ENCODE measurements at places on chromosomes 11 and 22.

DNA sequence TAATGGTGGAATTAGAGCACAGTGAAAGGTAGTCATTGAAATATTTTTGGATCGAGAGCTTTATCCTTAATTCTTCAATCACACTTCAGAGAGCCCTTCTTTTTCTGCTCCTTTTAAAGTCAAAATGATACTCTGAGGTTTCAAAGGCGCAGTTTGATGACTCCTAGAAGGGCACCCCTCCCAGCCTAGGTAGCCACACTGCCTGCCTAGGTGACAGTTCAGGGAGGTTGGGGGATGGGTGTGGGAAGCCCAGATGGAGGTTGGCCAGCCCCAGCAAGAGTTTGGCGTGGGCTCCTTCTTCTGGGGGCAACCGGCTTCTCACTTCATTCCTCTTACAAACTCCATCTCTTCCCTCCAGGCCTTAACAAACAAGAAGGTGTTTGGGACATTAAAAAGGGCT, 28.6 kb upstream of the PHF21A start:
- no peak for DNase-seq

DNA sequence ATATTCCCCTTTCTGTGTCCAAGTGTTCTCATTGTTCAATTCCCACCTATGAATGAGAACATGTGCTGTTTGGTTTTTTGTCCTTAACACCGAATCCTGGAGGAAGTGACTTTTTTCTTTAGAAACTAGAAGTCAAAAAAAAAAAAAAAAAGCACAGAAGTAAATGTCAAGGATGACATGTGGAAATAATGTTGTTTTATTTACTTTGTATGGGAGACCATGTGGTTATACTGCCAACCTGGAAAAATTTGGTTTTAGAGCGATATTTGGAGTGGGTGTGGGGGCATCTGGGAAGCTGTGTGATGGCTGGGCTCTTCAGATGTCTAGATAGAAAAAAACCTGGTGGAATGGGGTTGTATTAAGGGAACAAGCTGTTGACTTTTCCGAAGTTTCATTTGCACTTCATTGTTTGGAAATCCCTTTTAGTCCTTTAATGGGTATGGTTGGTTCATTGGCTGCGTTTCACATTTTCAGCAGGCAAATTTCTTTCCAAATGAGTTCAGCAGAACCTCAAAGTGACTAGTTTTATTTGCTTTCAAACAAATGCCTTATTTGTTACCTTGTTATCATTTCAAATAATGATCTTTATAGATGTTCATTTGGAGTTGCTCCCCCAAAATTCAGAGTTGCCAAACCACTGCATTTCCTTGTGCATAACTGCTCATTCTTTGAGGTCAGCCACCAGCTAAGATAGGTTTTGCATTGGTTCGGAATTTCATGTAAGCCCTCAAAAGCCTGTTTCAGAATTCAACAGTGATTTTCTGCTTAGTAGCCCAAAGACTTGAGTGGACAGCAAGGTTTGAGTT, 508.2 kb downstream of the METTL15 start:
- DNase-seq, result no peak

DNA sequence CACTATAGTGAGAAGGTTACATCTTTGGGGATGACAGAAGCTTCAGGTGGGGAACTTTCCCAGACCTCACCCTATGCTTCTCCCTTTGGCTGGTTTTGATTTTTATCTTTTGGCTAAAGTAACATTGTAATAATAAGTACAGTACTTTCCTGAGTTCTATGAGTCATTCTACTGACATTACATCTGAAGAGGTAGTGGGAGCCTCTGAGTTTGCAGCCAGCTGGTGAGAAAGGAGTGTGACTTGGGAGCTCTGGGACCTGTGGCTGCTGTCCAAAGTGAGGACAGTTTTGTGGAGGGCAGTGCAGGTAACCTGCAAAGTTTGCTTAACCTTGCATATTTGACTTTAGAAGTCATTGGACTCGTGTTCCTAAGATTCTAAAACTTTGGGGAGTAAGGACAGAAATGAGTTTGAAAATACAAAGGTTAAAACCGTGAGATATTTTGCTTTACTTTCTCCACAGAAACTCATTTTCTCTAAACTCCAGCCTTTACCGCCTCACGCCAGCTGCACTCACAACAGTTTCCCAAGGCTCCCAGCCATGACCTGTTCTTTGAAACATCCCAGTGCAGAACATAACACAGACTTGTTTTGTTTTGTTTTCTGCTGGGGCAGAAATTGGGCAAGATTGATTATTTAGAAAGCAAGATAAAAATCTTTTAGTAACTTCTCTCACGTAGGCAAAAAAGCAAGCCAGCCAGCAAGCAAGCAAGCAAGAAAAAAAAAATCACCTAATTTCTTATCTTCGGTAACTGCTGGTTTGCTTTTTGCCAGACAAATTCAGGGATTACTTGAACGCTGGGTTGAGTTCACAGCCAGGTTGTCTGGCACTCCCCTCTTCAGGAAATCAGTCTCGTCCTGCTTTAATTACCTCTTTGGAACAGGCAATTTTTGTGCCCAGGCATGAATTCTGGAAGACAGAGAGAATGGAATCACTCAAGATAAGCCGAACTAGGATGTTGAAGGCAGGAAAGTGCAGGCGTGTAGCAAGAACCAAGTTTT, 478.3 kb upstream of the ISX start:
- no peak for DNase-seq

- DNase-seq, result no peak
Observed at GRCh38 chr11:27013781-27014361, 20.0 kb downstream of the FIBIN start.

- no peak for DNase-seq
Observed at GRCh38 chr11:116689413-116690127, 83.2 kb downstream of the BUD13 start.

GRCh38 chr11:95999711-96000406, 76.0 kb upstream of the MTMR2 start:
- DNase-seq, result no peak

GRCh38 chr11:78187366-78188285, 800 bp downstream of the KCTD21 start:
- DNase-seq, result peak; percentile 55

GRCh38 chr11:118046964-118047700, 29.7 kb upstream of the TMPRSS4 start:
- DNase-seq, result no peak

- peak; percentile 90 for DNase-seq
Observed at GRCh38 chr11:64341851-64342791, 2.1 kb downstream of the CCDC88B start.

DNA sequence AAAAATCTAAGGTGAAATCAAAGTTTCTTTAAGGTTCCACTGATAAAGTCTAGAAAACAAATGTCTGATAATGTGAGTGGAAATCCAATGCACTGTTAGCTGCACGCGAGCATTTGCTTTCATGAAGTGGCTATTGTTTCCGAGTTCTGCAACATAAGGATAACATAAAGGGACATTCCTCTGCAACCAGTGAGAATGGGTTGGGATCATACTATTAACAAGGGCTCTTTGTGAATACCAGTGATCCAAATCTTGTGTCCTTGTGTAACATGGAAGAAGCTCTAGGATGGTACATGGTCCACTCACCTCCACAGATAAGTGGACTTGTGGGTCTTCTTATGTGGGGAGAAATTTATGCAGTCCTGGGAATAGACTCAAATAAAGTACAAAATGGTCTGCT, 24.6 kb downstream of the APIP start:
- no peak for DNase-seq

GRCh38 chr11:23564370-23564769, 704.1 kb upstream of the CCDC179 start:
- no peak for DNase-seq

DNA sequence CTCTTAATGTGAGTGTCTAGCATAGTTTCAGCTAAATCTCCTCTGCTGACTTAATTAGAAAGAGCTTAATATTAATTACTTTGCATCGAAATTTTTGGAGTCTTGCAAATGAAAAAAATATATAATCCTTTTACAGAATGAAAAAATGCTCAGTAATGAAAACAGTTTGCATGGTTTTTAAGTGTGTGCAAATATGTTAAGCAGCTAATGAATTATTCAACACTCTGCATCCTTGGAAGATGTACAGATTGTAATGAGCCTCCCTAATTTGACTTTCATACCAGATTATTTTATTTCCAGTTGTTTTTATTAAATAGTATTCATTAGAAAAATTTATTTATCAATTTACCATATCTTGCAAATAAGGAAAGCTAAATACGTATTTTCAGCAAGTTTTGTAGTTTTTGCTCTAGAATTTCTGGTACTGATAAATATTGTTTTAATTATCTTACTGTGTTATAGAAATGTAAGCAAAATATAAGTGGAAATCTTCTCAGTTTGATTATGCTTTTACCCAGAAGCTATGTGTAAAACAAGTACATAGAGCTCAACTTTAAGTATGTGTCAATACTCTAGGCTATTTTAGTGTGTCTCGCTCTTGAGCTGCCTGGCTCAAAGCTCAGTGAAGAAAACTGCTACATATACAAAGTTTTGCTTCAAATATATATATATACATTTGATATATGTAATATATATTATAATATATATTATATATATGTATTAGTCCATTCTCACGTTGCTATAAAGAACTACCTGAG, 714.9 kb upstream of the LUZP2 start:
- no peak for DNase-seq

DNA sequence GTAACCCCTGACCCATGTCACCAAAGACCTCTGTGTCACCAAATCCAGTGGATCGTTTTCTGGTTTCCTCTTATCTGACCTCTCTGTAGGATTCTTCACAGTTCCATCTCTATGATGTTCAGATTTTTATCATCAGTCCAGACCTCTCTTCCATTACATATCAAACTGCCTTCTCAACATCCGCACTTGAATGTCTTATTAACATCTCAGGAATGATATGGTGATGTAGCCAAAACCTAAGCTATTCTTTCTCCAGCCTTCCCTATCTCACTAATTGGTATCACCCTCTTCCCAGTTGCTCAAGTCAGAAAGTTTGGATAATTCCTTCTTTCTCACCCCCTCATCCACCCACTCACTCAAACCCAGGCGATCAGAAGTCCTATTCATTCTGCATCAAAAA, 13.4 kb downstream of the APLNR start:
- no peak for DNase-seq

DNA sequence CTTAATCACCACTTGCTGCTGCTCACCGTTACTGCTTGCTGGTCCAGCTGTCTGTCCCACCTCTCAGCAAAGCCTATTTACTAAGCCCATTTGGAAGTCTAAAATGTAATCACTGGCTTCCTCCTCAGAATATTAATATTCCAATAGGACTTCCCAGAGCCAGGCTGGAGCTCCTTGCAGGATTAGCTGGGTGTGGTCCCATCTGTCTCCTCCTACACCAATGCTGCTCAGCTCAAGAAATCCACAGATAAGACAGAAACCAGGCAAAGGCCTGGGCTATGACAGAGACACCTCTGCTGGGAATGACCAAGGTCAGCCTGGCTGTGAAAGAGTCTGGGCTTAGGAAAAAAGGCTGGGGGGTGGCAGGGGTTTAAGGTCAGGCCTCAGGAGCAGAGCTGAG, 317.8 kb downstream of the BUD13 start:
- DNase-seq, result no peak

DNA sequence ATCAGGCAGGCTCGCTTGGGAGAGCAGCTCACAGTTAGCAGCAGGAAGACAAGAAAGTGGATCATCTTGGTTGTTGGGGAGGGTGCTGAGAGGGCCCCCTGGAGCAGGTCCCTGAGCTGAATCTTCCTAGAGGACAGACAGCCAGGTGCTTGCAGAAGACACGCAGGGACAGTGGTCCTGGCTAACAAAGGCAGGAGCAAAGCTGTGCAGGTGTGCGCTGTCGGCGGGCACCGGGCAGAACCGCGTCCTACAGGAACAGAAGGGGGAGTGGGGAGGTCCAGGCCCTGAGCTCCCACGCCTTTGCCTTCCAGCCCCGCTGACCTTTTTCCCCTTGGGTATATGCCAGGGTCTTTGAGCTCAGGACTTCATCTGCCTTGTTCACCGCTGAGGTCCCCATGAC, 30.1 kb upstream of the PARVB start:
- DNase-seq, result no peak

DNA sequence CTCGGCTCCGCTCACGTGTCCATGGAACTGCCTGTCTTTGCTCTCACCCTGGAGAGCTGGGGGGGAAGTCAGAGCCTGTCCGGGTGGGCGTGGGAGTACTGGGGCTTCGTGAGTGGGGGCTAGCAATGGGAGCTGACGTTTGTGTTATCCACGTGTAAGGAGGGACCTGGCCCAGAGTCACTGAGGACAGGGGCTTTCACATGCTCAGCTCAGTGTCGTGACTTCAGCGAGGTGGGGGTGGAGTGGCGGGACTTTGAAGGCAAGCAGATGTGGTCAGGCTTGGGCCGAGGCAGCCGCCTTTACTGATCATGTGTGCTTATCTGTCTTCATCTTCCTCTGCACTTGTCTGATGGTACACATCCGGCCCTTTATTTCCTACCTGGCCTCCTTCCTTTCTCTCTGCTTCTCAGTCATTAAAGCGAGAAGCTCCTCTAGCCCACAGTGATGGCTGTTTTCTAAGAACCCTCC, 113.1 kb upstream of the NNMT start:
- peak; percentile 49 for DNase-seq

- DNase-seq, result no peak
Observed at GRCh38 chr11:110198031-110198729, 98.2 kb downstream of the RDX start.

DNA sequence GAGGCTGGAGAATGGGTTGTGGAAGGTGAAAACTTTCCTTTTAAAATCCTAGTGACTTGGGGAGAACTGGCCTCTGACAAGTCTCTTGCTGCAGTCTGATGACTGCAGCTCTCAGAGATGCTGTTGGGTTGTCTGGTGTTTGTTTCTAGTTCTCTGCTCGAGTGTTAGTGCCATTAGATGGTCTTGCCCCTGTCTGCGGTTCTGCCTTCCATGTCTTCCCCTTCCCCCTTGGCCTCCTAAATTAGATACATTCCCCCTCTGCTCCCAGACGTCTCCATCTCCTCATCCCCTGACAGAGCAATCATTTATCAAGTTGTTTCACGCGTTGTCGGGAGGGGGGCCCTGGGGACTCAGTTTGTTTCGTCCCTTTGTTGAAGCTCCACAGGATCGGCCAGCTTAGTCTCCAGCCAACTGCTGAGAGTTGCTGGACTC, 67.7 kb downstream of the CECR2 start:
- no peak for DNase-seq

DNA sequence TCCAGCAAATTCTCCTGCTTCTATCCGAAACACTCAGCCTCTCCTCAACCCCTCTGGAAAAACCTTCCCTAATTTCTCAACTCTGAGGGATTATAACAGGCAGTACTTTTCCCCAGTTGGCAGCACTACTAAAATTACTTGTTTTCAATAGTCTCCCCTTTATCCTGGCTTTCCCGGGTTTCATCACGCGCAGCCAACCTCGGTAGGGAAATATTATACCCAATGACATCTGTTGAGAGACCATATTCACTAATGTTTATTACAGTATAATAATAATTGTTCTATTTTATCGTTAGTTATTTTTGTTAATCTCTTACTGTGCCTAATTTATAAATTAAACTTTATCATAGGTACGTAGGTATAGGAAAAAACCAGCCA, 330 bp upstream of the POLD3 start:
- no peak for DNase-seq

- no peak for DNase-seq
Observed at GRCh38 chr22:33923660-33924246, 3.5 kb upstream of the LARGE1 start.

GRCh38 chr11:31856248-31856647, 45.1 kb upstream of the PAX6 start:
- DNase-seq, result no peak

Measured in stimulated activated CD4-positive, alpha-beta T cell treated with anti-CD3 and anti-CD28 coated beads, TNF-alpha, amount 100 ng/mL, for 48 hours (primary cell).